Type B pancreatic cell (in vitro differentiated cells): ENCODE measurements at places on chromosomes 3 and 15.

DNA sequence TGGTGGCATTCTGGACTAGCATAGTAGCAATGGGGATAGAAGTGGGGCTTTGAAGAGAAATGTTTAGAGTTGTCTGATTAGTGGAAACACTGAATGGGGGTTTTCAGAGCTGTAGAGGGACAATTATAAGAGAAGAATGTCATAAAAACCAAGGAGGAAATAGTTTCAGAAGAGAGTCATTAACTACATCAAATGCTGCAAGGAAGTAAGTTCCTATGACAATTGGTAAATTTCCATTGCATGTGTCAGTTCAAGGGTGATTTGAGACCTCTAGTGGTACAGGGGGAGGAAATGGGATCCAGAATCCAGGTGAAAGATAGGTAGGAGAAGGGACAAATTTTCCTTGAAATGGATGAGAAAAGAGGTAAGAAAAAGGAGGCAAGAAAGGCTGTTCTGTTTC is 68.3 kb upstream of the TBC1D5 start:
- no peak for DNase-seq

GRCh38 chr3:10337323-10338163 is 16.6 kb upstream of the SEC13 start:
- DNase-seq, result no peak

DNA sequence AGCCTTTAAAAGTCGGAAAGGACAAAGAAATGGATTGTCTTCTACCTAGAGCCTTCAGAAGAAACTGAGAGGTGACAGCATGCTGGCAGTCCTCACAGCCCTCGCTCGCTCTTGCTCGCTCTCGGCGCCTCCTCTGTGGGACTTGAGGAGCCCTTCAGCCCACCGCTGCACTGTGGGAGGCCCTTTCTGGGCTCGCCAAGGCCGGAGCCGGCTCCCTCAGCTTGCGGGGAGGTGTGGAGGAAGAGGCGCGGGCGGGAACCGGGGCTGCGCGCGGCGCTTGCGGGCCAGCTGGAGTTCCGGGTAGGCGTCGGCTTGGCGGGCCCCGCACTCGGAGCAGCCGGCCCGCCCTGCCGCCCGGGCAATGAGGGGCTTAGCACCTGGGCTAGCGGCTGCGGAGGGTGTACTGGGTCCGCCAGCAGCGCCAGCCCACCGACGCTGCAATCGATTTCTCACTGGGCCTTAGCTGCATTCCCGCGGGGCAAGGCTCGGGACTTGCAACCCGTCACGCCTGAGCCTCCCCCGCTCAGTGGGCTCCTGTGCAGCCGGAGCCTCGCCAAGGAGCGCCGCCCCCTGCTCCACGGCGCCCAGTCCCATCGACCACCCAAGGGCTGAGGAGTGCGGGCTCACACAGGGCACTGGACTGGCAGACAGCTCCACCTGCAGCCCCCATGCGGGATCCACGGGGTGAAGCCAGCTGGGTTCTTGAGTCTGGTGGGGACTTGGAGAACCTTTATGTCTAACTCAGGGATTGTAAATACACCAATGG is 953.8 kb upstream of the GBE1 start:
- DNase-seq, result no peak

DNA sequence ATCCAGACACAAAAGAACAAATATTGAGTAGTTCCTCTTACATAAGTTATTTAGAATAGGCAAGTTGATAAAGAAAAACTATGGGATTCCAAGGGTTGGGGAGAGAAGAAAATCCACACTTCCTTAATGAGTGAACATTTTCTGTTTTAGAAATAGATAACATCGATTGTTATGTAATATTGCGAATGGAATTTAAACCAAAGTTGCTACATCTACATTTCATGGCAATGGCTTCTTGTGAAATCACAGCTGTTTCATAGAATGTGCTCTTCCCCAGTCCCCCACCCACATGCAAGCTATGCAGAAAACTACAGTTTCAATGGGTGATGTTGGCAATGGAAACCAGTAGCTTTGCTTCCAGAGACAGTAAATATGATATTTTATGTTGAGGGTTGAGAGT is 1639.5 kb downstream of the SI start:
- no peak for DNase-seq

DNA sequence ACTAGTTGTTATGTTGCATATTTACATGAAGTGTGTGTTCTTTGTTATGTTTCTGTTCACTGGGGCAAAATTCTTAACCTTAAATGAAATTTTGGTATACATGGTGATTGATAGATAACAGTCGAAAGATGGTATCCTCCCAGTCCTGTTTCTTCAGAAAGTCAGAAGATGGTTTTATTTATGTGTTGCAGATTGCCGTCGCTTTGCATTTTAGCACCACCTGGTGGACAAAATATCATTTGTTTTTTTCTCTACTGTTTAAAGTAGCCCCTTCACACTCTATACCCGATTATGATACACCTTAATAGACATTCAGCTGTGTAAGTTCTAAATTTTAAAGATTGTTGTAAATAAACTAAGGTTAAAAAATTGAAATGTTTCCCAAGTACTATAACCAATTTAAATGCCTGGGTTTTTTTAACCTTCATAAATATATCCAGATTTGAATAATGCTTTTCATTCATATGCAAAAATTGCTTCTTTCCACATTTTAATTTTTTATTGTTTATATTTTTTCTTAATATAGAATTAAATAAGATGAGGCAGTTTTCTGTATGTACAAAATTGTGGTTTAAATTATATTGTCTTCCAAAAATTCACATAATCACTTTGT is 152.2 kb downstream of the ALCAM start:
- DNase-seq, result no peak

DNA sequence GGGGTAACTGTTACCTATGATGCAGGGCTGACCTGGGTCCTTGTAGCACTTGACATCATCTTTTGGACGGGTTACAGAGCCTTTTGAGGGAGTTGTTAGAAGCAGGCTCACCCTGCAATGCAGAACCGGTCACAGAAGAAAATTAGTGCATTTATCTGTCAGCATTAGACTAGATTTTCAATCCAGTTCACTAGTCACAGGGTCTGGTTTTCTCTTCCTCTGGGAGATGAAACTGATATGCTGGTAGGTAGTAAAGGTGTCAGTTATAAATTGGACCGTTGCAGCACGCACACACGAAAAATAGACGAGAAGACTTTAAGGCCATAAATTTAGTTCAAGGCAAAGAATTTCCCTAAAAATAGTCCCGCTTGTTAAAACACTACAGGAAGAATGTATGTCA is 532.3 kb upstream of the ATP11B start:
- DNase-seq, result no peak

- peak; percentile 31 for DNase-seq
Measured at GRCh38 chr3:56783644-56784447, 17.9 kb downstream of the ARHGEF3 start.

DNA sequence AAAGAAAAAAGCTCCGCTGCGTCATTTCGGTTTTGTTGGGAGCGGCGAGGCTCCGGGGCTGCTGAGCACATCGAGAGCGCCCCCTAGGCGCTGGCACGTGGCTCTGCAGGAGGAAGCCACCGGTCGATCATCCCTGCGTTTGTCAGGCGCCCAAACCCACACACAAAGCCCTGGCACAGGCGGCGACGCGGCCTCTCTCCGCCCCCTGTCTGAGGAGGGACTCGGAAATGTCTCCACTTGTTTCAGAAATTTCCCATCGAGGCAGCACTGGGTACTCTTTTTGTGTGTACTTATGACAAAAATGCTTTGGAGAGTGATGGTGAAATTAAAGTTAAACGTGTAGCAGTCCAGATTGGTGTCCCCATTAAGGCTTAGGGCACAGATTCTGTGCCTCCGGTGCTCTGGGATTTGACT is 407.3 kb upstream of the ONECUT1 start:
- peak; percentile 75 for DNase-seq

DNA sequence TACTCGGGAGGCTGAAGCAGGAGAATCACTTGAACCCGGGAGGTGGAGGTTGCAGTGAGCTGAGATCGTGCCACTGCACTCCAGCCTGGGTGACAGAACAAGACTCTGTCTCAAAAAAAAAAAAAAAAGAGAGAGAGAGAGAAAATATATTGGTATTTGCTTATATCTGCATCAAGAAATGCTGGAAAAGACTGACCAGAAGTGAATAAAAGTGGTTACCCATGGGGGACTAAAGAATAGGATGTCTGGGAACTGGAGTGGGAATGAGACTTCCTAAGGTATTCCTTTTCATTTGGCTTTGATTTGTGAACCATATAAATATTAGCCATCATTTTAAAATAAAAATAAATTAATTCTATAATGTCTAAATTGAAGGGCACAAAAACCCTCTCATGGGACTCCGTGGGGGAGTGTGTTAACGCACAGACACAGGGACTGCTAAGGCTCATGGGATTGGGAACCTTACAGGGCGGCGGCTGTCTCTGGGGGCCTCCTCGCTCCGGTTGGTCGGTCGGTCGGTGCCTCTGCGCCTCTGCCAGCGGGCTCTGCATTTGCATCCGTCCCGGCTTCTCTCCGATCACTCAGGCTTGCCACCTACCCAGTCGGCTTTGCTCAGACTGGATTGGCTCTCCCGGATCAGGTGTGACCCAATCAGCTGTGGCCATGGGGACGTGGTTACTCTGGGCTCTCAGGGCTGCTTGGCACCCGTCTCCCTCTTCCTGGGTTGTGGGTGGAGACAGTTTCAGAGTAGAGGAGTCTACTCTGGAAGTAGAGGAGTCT is 12.7 kb upstream of the TSPAN3 start:
- DNase-seq, result no peak
